ENCODE measurements at places on chromosomes 5 and 9.
A peak's percentile ranks its signal among the peaks of the same experiment; 100 is the strongest.

DNA sequence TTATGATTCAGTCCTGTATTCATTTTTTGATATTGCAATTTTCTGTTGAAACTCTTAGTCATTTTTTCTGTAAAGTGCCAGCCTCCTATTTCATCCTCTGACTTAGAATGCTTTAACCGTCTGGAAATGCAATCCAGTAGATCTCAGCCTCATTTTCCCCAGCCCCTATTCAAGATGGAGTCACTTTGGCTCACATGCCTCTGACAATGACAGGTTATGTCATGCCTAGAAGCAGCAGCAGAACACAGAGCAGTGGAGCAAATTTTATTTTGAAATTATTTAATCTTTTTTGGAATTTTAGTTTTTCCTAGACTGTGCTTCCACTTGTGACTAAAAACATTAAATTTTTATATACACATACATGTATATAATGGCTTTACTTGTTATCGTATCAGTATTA is 1053.2 kb downstream of the TAF11L14 start:
- no peak for DNase-seq

- no peak for DNase-seq
These were observed 1.2 kb downstream of the N4BP3 start for GRCh38 chr5:178114325-178115135.

DNA sequence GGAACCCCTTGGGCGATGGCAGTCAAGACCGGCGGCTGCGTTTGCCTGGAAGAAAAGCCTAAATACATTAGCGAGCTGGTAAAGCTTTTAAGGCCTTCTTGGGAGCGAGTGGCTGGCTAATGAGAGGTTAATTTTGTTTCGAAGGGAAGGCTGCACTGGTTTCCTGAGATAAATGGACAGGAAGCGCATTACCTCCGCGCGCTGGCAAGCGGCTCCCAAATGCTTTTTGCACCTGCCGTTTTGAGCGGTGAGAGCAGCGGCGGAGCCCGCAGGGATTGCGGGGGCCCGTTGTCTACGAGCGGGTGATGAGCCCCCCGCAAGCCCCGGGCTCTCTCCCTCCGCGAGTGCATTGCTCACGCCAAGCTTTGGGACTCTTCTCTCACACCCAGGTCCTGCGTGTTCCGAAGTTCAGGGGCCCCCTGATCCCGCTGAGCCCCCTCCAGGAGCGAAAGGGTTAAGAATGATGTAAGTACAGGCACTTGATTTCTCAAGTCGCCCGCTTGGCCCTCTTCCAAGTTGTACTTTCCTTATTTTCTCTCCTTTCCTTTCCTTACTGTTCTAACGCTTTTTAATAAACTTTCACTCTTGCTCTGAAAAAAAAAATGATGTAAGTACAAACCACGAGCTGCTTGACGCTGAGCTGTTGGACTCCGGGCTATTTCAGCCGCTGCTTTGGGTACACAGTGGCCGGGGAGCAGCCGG is 3.1 kb upstream of the RGMB start:
- DNase-seq = peak; percentile 72

GRCh38 chr5:65481171-65481581 is 544 bp downstream of the ADAMTS6 start:
- peak; percentile 39 for DNase-seq

- no peak for DNase-seq
These were observed 112.3 kb upstream of the ANKH start for GRCh38 chr5:14983666-14984441.

GRCh38 chr5:113162770-113163169 is 186.2 kb downstream of the DCP2 start:
- peak; percentile 50 for DNase-seq

- DNase-seq = no peak
These were observed 52.4 kb upstream of the LIFR start for GRCh38 chr5:38608874-38609273.

DNA sequence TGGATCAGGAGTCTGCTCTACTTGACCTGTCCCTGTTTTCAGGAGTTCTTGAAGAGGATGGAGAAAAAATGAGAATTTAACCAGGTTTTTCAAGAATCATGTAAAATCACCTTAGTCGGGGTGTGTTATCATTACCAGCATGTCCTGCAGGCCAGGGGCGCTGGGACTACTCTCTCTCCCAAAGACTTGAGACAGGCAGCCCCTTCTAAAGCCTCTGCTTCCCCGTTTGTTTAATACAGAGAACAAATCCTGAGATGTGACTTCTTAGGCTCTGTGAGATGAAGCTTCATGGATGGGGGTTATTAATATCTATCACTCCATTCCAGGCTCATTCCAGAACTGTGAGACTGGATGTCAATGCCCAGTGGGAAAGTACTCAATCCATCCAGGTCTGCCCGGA is 3.0 kb downstream of the PAX5 start:
- no peak for DNase-seq

DNA sequence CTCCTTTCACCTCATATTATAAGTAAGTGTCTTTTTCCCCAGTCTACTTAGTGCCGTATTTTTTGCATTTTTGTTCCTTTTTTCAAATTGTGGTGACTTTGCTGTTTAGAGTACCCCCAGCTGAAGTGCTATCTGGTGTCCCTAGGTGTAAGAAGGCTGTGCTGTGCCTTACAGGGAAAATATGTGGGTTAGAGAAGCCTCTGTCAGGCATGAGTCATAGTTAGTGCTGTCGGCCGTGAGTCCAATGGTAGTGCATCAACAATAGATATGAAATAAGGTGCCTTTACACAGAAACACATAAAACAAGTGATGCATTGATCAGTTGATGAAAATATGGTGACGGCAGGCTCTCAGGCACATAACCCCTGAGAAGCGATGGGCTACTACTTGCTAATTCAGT is 20.1 kb downstream of the SYK start:
- DNase-seq = no peak

DNA sequence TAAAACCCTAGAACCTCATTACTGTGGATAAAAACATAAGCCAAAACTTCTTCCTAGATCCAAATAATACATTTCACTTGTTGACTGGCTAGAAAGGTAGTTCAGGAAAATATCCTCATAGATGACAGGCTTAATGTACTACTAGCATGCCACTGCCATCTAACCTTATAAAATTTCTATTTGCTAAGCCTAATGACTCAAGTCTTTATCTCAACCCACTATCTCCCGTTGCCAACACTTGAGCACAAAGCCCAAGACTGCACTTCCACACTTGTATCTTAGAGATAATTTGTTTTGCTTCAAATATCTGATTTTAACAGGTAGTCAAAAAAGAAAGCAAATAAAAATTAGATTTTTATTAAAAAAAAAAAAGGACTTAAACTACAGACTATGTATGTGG is 42.7 kb downstream of the FBXL17 start:
- no peak for DNase-seq

DNA sequence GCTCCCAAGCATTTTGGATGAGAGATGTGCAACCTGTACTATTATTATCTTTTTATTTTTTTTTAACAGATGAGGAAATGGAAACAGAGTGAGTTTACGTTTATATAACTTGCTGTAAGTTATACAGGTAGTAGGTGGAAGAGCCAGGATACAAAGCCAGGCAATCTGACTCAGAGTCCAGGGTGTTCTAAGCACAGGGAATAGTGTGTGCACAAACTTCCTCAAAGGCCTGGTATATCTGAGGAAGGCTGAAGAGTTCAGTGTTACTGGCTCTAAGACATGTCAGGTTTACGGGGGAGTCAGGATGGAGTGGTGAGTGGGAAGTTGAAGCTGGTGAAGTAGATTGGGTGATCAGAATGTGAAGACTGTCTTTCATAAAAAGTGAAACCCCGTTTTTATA is 353.6 kb downstream of the KDM4C start:
- DNase-seq = no peak

- DNase-seq = no peak
These were observed 42.4 kb downstream of the SERINC5 start for GRCh38 chr5:80213466-80213865.

GRCh38 chr9:127013597-127013996 is 99.0 kb downstream of the RALGPS1 start:
- DNase-seq = peak; percentile 25

DNA sequence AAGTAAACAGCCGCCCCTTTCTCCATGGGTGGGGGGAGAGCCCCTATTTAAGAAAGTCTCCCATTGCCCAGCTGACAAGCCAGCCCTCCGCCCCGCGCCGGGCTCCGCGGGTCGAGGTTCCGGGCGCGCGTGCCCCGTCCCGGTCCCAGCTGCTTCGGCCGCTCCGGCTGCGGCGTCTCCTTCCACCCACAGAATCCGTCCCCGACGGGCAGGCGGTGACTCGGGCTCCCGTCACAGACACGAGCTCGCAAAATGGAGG is 223 bp downstream of the NR3C1 start:
- DNase-seq = no peak

- DNase-seq = no peak
These were observed 187.5 kb downstream of the SNCAIP start for GRCh38 chr5:122499585-122499984.

GRCh38 chr9:79233542-79233941 is 338.2 kb upstream of the TLE4 start:
- peak; percentile 66 for DNase-seq

GRCh38 chr9:4831119-4831518 is 38.4 kb downstream of the RCL1 start:
- DNase-seq = peak; percentile 57

DNA sequence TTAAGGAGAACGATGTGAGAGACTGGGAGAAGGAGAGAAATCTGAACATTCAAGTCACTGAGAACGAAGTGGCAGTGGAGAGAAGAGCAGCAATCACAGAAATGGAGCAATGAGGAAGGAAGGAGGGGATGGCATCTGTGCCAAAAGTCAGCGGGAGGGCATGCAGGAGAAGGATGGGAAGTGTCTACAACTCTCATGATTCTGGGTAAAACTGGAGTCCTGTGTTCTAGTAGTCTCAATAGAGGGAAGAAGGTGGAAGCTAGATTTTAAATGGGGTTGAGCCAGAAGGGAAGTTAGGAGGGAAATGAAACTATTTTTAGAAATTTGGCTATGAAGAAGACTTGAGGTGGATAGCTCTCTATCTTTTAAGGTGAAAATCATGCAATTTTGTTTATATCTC is 39.1 kb upstream of the SPATA31C2 start:
- no peak for DNase-seq

DNA sequence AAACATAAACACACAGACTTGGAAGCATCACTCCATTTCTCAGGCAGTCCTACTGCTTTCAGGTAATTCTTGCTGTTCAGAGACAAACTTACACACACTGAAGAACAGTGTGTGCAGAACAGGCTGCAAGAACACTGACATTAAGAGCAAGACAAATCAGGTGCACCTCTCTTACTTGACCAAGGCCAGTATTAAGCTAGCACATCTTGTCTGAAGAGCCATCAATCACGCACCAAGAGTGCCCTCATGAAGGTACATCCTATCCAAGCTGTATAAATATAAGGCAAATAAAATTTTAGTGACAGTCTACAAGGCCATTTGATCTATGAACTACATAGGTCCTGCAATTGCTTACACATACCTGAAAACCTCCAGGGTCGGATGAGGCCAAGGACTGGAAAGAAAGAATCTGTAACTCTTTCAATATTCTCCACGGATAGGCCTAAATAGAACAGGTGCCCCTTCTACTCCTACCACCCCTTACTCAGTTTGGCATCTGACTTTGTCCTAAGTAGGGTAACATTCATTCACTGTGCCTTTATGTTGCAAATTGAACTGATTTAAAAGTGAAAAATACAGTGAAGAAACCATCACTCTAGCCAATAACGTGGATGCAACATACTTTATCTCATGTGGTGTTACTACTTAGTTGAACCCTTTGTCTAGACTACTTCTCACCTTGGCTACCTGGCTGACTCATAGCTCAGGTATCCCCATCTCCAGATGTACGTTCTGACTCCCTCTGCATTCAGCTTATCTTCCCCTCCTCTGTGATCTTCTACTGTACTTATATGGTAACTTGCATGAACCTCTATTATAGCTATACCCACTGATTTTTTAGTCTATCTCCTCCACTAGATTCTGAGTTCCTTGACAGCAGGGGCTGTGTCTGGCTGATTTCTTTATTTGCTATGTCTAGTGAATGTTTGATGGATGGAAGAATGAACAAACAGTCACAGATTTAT is 256.3 kb downstream of the KIAA0825 start:
- no peak for DNase-seq

- no peak for DNase-seq
These were observed 115.1 kb downstream of the ADAMTS6 start for GRCh38 chr5:65366655-65367054.

DNA sequence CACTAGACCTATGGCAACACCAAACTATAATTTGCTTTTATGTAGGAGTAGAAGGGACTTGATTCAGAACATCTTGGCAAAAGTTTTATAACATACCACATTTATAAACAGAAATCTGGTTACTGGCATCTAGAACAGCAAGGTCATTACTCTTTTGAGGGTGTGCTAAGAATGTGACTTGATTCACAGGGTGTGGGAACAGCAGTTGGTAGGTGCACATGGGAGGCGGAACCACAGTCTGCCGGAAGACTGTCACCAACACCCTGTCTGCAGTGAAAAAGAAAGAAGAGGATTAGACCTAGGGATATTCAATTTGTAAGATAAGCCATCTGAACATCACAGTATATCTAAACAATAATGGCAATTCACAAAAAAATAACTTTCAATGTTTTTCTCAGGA is 23.0 kb downstream of the ELP1 start:
- no peak for DNase-seq

DNA sequence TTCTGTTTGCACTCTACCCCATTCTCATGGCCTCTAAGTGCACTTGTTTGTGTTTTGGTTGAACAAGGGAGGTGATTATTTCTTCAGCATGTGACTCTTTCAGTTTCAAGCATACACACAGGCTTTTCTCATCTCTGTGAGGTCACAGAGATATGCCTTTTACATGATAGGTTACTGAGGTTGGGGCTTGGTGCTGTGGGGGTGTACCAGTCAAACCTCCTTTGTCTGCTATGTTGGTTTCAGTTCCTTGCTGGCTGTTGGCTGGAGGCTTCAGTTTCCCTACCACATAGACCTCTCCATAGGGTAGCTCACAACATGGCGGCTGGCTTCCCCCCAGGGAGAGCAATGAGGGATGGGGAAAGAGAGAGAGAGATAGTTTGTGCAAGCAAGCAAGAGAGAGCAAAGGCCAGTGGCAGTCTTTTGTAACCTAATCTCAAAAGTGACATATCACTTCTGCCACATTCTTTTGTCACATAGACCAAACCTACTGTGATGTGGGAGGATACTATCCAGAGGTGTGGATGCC is 96.7 kb upstream of the SEMA6A start:
- no peak for DNase-seq

DNA sequence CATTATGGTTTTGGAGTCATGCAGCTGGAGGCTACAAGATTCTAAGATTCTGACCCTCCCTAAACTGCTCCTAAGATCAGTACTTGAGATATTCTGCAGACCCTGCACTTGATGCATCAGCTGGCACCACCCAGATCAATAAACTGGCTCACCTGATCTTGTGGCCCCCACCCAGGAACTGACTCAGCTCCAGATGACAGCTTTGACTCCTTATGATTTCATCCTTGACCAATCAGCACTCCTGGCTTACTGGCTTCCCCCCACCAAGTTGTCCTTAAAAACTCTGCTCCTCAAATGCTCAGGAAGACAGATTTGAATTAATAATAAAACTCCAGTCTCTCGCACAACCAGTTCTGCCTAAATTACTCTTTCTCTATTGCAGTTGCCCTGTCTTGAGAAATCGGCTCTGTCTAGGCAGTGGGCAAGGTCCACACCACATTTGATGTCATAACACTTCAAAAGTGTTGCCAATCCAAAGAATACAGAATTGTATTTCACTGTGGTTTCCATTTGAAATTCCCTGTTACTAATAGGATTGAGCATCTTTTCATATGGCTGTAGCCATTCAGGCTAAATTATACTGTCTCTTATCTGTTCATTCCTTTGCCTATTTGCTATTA is 14.8 kb upstream of the SLC30A5 start:
- no peak for DNase-seq
